ENCODE measurements at places on chromosomes 11 and 22.

DNA sequence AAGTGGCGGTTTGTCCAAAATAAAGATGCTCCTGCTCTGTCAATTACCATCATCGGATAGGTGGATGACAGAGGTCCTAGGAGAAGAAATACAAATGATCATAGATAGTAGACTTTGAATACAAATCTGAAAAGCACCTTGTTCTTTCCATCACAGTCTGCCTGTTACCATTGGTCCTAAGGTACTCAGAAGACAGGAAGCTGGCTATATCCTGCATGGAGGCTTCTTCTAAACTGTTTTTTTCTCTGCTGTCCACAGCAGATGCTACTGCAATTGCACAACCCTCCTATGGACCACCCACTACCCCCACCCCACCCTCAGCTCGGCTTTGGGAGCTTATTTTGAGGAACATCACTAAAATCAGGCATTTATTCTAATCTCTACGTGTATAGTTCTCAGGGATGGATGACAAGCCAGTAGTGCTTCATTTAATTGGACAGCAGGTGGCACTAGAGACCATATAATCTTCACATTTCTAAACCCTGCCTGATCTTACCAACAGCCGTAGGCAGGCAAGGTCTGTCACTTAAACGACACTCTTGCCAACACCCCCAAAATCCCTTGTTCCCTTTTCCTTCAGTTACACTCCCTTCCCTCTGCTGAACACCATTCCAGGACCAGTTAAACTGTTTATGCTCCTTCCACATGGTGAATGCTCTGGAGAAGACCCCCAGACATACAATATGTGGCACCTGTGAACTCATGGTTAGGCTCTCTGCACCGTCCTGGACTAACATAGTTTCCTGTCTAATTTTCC is 6.6 kb upstream of the PTS start:
- peak; percentile 78 for DNase-seq

GRCh38 chr11:79691445-79691844 is 250.6 kb upstream of the TENM4 start:
- no peak for DNase-seq

- no peak for DNase-seq
Measured at GRCh38 chr11:101717619-101718018, 133.8 kb upstream of the TRPC6 start.

DNA sequence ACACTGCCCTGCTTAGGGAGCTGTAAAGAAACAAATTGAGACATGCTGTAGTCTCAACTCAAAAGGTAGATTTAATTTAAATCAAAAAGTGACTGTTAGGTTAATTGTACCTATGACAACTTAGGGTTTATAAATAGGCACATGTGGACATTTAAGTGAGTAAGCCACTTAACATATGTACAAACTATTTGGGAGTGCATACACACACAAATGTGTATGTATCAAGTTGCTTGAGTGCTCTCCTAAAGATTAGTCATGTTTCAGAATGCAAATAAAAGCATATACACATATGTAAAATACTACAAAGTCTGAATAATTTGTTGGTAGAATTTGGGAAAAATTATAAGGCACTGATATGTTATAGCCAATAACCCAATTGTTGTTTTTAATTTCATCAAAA is 1435.7 kb downstream of the LRRC4C start:
- DNase-seq, result no peak

- DNase-seq, result no peak
Measured at GRCh38 chr11:121517996-121518395, 65.2 kb upstream of the SORL1-AS1 start.

DNA sequence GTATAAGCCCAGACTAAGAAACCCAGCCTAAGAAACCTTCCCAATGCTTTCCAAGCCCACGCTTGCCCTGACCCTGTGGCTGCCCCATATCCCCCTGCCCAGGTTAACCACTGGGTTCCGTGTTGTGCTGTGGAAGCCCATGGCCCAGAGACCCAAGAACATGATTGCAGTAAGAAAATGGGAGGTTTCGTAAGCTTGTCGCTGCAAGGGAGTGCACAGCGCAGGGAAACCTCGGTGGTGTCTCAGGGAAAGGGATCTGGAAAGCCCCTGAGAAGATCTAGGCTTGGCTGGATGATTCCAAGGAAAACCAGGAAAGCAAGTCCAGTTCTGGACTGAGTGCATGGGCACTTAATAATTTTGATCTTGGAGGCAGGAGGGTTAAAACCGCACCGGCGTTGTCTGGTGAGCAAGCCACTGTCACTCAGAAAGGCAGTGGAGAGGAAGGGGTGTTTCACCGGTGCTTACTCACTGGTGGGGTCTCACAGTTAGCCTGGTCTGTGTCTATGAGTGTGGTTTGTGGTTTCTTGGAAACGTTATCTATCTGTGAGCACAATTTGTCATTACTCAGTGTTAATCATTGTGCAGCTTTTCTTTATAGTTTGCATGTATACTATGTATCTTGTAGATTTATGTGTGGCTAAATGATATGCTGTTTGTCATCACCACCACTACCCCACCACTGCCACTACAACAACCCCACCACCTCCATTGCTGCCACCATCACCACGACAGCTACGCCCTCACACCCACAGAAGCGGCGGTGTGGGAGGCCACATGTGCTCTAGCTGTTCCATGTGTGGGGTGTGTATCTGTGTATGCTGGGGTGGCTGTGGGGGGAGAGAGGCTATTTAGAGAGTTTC is 53.3 kb upstream of the PRDM11 start:
- DNase-seq, result no peak

GRCh38 chr11:15956302-15956701 is 400.0 kb downstream of the SOX6 start:
- DNase-seq, result no peak

DNA sequence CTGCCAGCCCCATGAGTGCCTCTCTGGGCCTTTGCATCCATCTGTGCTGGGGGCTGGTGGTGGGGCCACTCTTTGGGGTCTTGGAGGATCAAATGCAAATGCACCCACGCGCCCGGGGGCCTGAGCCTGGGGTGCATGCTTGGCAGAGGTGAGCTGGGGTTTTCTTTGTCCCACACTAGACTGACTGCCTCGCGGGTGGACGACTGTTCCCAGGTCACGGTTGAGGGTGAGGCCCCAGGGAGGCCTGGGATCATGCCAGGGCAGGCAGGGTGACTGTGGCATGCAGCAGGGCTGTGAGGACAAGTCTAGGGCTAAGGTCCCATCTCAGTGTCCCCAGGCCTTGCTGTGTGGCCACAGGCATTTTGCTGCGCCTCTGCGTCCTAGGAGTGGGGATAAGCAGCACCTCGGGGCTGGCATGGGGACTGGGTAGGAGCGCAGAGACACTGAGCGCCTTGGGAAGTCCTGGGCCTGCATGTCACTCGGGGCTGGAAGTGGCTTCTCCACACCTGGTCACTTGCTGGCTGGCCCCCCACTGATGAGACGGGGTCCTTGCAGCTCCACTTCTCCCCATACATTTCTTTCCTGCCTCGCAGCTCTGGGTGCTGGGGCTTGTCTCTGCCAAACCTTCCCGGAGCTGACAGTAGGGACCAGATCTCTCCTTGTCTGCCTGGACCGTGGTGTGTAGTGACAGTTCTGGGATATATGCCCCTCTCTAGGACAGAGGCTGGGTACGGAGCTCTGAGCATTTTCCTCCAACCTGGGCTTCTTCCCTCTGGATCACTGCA is 133.1 kb downstream of the CTTN start:
- DNase-seq, result no peak

GRCh38 chr22:21942407-21943343 is 10.0 kb downstream of the PPM1F start:
- DNase-seq, result no peak

DNA sequence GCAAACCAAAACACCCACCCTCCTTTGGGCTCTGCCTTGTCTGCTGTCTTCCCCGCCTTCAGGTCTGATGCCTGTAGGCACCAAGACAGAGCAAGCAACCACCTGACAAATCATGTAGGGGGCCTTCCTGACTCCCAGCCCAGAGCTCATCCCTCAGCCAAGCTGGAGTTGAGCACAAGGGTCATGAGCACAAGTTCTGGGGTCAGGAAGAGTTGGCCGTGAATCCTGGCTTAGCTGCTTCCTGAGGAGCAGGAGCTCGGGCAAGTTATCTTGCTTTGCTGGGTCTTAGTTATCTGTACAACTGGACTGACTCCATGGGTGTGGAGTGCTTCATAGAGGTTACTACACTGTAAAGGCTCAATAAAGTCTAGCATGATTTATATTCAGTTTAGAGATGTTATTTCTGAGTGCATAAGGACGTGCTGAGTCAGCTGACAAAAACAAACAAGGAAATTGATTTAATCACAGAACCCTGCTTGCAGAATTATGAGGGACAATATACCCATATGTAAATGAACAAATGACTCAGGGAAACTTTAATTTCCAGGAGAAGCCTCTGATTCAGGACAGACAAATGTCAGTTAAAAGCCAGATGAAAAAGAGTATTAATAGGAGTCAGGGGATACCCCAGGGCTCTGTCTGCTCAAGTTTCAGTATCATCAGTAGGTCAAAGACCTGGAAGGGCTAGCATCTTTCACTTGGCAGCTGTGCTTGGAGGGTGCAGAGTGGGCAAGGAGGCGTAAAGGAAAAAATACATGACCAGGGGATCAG is 15.0 kb upstream of the APOA1 start:
- no peak for DNase-seq

GRCh38 chr11:61004180-61004611 is 32.7 kb downstream of the CD6 start:
- no peak for DNase-seq

- no peak for DNase-seq
Measured at GRCh38 chr11:8459711-8460399, 134.2 kb downstream of the STK33 start.

- DNase-seq, result no peak
Measured at GRCh38 chr22:24730864-24731263, 43.7 kb downstream of the PIWIL3 start.

- peak; percentile 8 for DNase-seq
Measured at GRCh38 chr22:24066865-24067264, 55.8 kb downstream of the CABIN1 start.

DNA sequence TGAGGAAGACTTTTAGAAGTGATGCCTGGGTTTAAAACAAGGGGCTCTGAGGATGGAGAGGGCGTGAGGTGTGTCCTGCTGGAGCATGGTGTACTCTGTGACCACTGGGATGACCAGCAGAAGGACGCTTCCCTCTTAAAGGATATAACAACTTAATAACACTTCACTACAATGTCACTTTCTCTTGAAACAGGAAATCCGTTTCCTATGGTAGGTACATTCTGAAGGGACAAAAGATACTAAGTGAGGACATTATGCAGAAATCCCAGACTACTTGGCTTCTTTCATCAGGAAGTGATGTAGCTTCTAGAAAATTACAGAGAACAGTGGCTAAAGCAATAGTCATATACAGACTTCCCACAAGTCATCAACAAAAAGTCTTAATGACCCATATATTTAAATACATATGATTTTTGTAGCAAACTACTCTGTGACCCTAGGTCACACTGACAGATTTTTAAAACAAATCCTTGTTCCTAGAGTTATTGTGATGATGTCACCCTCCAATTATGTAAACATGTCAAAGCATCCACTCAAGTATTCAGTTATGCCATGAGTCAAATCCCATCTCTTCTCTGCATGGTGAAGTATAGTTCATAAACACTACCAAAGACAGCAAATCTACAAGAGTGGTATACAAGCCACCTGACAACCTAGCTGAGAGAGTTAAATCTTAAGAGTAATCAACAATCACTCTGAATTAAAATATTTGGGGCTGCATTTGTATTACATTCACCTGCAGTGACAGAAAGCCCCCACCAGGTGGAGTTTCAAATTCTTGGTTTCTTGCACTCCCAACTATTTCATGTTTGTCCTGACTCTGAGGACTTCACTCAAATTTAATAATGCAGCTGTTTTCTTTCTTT is 32.8 kb downstream of the PITPNB start:
- peak; percentile 0 for DNase-seq

DNA sequence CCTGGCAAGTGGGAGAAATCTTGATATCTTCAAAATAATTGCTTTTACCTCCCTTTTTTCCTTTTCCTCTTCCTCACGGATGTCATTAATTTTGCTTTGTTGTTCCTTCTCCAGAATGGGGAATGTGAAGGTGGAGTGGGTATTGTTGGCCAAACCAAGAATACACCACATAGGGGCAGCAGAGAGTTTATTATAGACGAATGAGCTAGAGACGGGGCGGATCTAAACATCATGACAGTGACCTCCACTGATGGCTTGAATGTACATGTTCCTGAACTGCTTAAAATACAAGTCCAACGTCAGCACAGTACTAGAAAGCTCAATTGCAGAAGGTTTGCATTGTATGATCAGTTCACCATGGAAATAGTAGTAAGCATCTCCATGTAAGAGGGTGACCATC is 122.3 kb upstream of the SNX19 start:
- no peak for DNase-seq

- DNase-seq, result no peak
Measured at GRCh38 chr11:1283091-1283511, 26.3 kb downstream of the TOLLIP start.

GRCh38 chr22:42879371-42880021 is 22.4 kb upstream of the ARFGAP3 start:
- DNase-seq, result no peak

GRCh38 chr11:76205252-76206076 is 838 bp downstream of the WNT11 start:
- DNase-seq, result no peak

DNA sequence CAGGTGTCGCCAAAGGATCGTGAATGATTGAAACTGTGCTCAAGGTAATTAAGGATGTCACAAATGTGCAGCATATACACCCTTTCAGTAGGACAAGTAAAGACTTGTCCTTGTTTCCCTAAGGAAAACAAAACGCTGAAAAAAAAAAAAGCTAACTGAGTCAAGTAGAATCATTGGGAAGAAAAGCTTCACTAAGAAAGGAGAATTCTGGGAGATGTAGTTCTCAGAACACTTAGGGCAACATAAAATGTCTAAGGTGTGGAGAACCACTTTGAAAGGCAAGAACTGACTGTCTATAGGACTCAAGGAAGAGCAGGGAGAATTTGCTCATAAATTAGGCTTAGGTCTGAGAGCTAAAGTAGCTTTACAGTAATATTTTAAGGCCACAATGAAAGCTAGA is 2.9 kb upstream of the OR5T1 start:
- DNase-seq, result no peak
